ENCODE measurements at places on chromosomes 13 and 19.
A peak's percentile ranks its signal among the peaks of the same experiment; 100 is the strongest.

GRCh38 chr13:114310956-114311355, 3.3 kb upstream of the CHAMP1 start:
- no peak for DNase-seq

- peak; percentile 49 for DNase-seq
These were observed 37.7 kb upstream of the PDCD5 start for GRCh38 chr19:32543115-32543900.

GRCh38 chr19:18768997-18769891, 21.9 kb downstream of the COMP start:
- no peak for DNase-seq

- DNase-seq = no peak
These were observed 23.0 kb upstream of the NDFIP2 start for GRCh38 chr13:79457948-79458347.

DNA sequence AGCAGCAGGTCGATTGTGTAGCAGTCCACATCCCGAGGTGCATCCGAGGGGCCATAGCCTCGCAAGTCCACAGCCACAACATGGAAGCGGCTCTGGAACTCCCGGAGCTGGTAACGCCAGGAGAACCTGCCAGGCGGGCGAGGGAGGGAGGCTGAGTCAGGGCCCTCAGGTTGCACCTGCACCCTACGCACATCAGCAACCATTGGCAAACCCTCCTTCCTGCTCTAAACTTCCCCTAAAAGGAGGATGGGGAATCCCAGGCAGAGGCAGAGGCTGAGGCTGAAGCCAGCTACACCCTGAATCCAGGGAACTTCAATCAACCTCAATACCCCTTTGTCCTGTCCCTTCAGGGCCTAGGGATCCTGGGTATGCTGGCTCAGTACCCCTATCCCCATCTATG, 977 bp downstream of the EPHX3 start:
- DNase-seq = no peak
